ENCODE measurements at places on chromosomes 12 and 14. TPM values are rescaled to one million over a fixed set of nuclear protein-coding genes. Genes with fewer than 3 reads are reported as not detected.

- no peaks in the 10 kb centered on the region for H3K4me1 ChIP-seq
- peak; percentile 59 for DNase-seq
- H3K36me3 ChIP-seq = no peaks in the 10 kb centered on the region
- no peak overlapping the region for H3K27ac ChIP-seq
- H3K4me3 ChIP-seq = no peak overlapping the region
Observed at GRCh38 chr12:131281016-131281415, 327.3 kb downstream of the ADGRD1 start.

- DNase-seq = no peak
- H3K36me3 ChIP-seq = no peaks in the 10 kb centered on the region
- no peak overlapping the region for H3K4me3 ChIP-seq
Observed at GRCh38 chr12:20434996-20435395, 66.7 kb downstream of the PDE3A start.

DNA sequence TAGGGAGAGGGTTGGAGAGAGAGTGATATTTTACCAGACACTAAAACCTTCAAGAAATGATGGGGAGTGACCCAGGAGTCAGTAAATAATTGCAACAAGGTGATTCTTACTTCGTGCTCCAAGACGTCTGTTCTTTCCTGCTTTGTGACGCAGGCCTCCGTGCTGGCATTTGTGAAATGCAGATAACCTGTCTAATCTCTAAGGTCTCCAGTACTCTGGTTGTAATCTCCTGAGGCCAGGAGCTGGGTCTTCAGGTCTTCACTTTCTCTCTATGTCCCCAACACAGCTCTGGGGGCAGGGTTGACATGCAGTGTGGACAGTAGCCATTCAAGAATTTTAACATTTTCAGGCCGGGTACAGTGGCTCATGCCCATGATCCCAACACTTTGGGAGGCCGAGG is 53.1 kb downstream of the CD9 start:
- no peak overlapping the region for H3K27ac ChIP-seq
- no peaks in the 10 kb centered on the region for H3K36me3 ChIP-seq
- H3K4me3 ChIP-seq = no peak overlapping the region
- no peaks in the 10 kb centered on the region for H3K27me3 ChIP-seq
- no peak for DNase-seq

- H3K36me3 ChIP-seq = no peaks in the 10 kb centered on the region
- H3K27me3 ChIP-seq = no peaks in the 10 kb centered on the region
- H3K4me1 ChIP-seq = no peaks in the 10 kb centered on the region
- no peak overlapping the region for H3K27ac ChIP-seq
- no peak overlapping the region for H3K4me3 ChIP-seq
Observed at GRCh38 chr14:86892152-86892956, 1100.6 kb downstream of the GALC start.

GRCh38 chr12:52992699-52993557 is 13.3 kb upstream of the EIF4B start:
- no peaks in the 10 kb centered on the region for H3K36me3 ChIP-seq
- no peaks in the 10 kb centered on the region for H3K27me3 ChIP-seq
- no peak overlapping the region for H3K4me3 ChIP-seq

GRCh38 chr14:73231981-73232851 is 5.1 kb upstream of the PAPLN start:
- H3K27me3 ChIP-seq = no peaks in the 10 kb centered on the region
- H3K27ac ChIP-seq = no peak overlapping the region
- no peaks in the 10 kb centered on the region for H3K4me1 ChIP-seq
- no peak overlapping the region for H3K4me3 ChIP-seq

Gene MRPL51
- 283 TPM for polyA plus RNA-seq

Gene TCL1B
- not detected for polyA plus RNA-seq

Gene SPIC
- not detected for polyA plus RNA-seq

All from aorta (tissue), 5 donors.